Umbilical cord (tissue), 2 donors: ENCODE measurements at places on chromosomes 4 and X. TPM values are rescaled to one million over a fixed set of nuclear protein-coding genes. Genes with fewer than 3 reads are reported as not detected.

GRCh38 chr4:40856277-40856839, 106.6 kb downstream of the NSUN7 start:
- no peak for DNase-seq

DNA sequence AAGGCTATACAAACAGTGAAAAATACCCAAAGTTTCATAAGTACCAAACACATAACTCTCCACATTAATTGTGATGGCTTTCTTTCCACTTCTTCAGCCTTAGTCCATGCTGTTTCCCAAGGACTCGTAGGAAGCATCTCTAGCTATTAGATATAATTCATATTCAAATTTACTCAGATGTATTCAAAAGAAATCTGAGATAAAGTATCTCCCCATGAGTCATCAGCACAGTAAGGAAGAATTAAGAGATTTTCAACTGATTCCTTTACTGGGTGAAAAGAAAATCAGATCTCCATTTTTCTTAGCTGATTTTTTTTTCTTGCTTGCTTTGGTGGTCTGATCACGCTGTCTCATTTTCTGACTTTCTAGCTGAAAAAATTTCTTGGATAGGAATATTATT, 71.7 kb downstream of the MID1 start:
- peak; percentile 33 for DNase-seq

DNA sequence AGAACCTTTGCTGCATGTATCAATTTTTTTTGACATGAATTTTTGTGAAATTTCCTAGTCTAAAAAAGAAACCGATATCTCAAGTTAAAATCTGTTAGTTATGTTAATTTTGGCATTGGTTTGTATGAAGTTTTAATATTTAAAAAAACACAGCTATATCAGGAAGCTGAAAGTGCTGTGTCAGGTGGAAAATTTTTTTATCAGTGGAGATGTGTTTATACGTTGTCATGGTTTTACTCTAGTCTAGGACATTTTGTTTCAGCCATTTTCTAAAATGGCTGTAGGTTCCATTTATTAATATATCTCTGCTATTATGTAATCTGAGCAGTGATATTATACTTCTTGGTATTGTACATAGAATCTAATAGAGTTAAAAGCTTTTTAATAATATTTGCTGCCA, 34.2 kb downstream of the OCRL start:
- DNase-seq: no peak

- no peak for DNase-seq
These were observed 102.2 kb downstream of the MAMLD1 start for GRCh38 chrX:150465326-150465725.

GRCh38 chrX:72095370-72095769, 36.3 kb downstream of the RTL5 start:
- DNase-seq: no peak

Gene HSD17B13
- total RNA-seq: 1.9 TPM

Gene PITX2
- total RNA-seq: 182 TPM

DNA sequence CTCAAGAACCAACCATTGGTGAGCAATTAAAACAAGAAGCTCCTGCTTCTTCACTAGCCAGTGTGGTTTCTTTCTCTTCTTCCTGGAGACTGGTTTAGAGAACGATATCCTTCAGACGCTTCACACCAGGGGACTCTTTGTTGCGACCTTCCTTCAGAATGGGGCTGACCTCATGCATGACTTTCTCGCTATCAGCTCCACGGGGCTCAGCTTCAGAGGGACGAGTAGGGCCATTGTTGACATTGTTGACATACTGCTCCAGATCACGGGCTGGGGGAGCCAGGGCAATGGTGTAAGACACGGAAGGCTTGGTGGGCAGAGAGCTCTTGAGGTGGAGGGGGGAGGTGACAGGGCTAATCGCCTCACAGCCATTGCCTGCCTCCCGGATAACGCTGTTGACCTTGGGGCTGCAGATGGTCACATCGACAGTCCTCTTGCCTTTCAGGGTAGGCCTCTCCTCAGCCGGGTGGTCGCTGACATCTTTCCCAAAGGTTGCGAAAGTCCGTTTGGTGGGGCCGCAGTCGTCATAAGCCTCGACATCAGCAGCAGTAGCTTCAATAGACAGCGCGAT, 113.8 kb downstream of the PCDH19 start:
- no peak for DNase-seq

Gene MMRN1
- 17.8 TPM for total RNA-seq

DNA sequence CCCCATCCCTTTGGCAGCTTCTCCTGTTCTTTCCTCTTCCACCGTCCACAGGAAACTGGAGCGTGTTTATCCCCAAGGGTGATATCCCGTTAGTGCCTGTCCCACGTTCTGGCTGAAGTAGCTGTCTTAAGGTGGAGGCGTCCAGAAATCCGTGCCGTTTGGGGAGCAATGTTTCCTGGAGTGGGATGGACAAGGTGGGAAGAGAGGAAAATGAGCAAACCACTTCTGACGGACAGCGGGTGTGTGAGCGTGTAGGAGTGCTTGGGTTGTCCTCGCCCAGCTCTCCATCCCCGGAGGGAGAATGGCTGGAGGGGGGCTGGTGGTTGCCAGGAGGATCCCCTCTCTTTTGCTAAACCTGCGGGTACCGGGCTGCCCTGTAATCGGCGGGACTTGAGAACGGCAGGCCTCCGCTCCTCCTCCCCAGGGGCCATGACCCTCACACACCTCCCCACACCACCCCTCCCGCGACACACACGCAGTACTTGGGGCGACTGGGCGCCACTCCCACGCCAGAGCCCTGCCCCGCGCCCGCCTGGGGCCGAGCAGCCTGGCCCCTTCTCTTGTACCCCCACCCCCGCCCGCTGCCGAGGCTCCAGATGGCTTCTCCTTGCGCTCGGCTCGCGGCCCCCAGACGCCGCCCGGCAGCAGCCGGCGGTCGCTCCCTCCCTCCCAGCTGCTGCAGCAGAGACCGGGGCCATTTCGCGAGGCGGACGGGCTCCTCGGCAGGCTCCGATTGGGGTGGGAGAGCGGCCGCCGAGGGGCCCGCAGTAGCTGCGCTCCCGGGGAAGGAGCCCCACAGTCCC, 13.9 kb upstream of the PRDM8 start:
- DNase-seq: peak; percentile 24

- DNase-seq: no peak
These were observed 30.2 kb upstream of the PLCXD1 start for GRCh38 chrX:250965-251364.

- no peak for DNase-seq
These were observed 6.9 kb upstream of the AFF1 start for GRCh38 chr4:86927843-86928395.

Gene HPGD
- total RNA-seq: 38.8 TPM

- no peak for DNase-seq
These were observed 32.4 kb downstream of the CLDN22 start for GRCh38 chr4:183287677-183288076.

Gene ATP5ME
- total RNA-seq: 35.2 TPM

DNA sequence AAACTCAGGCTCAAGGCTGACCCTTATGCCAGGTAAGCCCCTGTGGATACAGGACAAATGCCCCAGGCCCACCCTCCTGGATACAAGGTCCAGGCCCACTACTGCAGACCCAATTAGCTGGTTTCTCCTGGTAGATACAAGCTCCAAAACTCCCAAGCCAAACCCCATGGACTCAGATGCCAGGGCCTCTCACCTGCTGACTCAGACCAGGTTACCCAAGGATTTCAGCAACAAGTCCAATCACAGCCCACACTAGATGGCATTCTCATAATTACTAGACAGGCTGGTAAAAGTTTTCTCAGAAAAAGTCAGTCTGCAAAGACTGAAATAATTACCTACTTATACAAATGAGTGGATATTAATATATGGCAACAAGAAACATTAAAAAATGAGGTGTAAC, 87.0 kb downstream of the KLF8 start:
- no peak for DNase-seq

Gene PLK4
- total RNA-seq: 6.0 TPM

Gene ETDB
- total RNA-seq: not detected

GRCh38 chr4:24805566-24805965, 10.2 kb downstream of the SOD3 start:
- no peak for DNase-seq

Gene MAGEA10
- total RNA-seq: 0.24 TPM

Gene TNIP3
- total RNA-seq: 1.2 TPM

GRCh38 chrX:148582353-148582752, 81.9 kb downstream of the AFF2 start:
- no peak for DNase-seq

Gene LINC00632
- total RNA-seq: 36.6 TPM

Gene CC2D2A
- 65.7 TPM for total RNA-seq

Gene EVC2
- 10.6 TPM for total RNA-seq

- no peak for DNase-seq
These were observed 234.1 kb downstream of the CPE start for GRCh38 chr4:165612936-165613335.

- DNase-seq: no peak
These were observed 64.8 kb downstream of the NCAPG start for GRCh38 chr4:17875402-17876070.

- DNase-seq: no peak
These were observed 115.5 kb downstream of the NFKB1 start for GRCh38 chr4:102616636-102617035.

Gene ENOPH1
- total RNA-seq: 28.2 TPM

- no peak for DNase-seq
These were observed 2.4 kb downstream of the SYP start for GRCh38 chrX:49197543-49198087.

DNA sequence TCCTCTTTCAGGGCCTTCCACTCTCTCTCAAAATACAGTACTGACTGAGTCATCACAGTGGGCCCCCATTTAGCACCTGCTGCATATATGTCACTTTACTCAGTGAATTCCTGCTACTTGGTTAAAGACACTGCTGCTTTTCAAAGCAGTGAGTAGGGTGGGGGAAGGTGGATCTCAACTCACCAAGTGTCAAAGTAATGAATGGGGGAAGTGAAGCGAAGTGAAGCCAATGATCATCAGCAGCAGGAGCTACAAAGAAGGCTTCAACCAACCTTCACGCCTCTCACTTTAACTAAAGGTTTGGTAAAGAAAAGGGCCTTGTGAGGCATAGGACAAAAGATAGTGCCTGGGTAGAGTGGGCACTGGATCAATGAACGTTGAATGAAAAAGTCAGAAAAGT, 424.1 kb downstream of the SMARCA1 start:
- DNase-seq: no peak

Gene ATP2B3
- total RNA-seq: 0.48 TPM

Gene NMU
- not detected for total RNA-seq

- DNase-seq: no peak
These were observed 322.9 kb downstream of the RAPGEF2 start for GRCh38 chr4:159425737-159426305.

Gene MYOZ2
- total RNA-seq: 3.6 TPM

Gene TMEM192
- total RNA-seq: 12.5 TPM

Gene ANK2
- total RNA-seq: 36.8 TPM

DNA sequence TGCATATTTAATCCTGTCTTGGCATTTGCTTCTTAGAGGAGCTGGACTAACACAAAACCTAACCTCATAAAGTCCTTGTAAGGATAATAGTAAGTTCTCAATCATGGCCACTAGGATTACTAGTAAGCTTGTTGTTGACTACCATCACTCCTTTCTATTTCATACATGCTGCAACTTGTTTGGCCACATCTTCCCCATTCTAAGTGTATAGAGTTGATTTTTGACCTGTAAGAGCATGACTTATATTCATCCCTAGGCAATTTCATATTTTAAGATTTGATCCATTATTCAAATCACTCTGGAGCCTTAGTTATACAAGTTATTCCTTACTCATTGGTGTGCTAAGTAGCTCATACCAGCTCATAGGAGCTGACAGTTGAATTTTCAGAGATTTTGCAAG, 109.4 kb downstream of the EFHC2 start:
- no peak for DNase-seq

DNA sequence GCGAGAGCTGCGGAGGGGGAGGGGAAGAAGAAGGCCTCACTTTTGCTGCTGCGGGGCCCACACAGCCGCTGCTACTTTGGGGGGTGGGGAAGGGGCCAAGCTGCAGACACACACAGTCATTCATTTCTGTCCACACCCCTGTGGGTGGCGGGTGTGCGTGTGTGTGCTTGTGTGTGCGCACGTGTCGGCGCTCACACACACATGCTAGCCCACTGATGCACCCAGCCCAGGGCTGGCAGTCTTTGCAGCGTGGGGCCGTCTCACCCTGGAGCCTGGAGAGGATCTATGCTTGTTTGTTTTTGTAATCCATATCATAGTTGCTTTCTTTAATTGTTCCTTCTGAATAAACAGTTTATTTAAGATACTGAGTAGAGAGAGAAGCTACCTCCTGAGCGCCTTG, 4.0 kb downstream of the DUSP9 start:
- no peak for DNase-seq

Gene TXK
- total RNA-seq: 0.48 TPM

GRCh38 chr4:26024079-26024478, 110.1 kb downstream of the SMIM20 start:
- no peak for DNase-seq

GRCh38 chr4:76148142-76148865, at the start of gene NUP54:
NUP54 (minus strand) TSS chr4:76148397; CDS start chr4:76148374, 23 bp downstream.
- DNase-seq: peak; percentile 98
